ENCODE measurements at places on chromosomes 13 and 19.

- peak; percentile 87 for DNase-seq
These were observed at the start of the genes COL4A1 and COL4A2 for GRCh38 chr13:110306960-110307766. TSS of gene COL4A1 (minus strand) at chr13:110307157. CDS start at chr13:110307027, 130 bp downstream. TSS of gene COL4A2 (plus strand) at chr13:110307284. CDS start at chr13:110307904, 620 bp downstream.

GRCh38 chr19:55112777-55113569, 4.5 kb downstream of the PPP1R12C start:
- DNase-seq: peak; percentile 76

GRCh38 chr19:9075064-9075949, 11.6 kb upstream of the OR1M1 start:
- DNase-seq: peak; percentile 67

DNA sequence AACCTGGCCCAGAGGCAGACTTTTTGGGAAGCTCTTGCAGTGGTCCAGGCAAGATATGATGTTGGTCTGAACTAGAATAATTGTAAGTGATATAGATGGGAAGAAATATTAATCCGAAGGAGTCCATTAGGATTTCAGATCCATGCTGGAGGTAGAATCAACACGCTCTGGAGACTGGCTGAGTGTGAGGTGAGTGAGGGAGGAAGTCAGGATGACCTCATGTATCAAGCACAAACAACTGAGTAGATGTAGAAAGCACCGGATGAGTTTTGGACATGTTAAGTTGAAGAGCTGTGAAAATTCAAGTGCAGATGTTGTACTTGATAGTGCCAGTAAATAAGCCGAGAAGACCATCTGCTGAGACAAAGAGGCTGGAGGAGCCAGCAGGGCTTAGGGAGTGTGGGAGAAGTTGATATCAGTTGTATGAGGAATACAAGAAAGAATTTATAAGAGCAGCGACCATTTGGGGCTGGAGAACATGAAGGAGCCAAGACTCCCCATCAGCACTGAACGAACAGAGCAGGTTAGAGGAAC, 5.3 kb upstream of the CNMD start:
- DNase-seq: no peak

DNA sequence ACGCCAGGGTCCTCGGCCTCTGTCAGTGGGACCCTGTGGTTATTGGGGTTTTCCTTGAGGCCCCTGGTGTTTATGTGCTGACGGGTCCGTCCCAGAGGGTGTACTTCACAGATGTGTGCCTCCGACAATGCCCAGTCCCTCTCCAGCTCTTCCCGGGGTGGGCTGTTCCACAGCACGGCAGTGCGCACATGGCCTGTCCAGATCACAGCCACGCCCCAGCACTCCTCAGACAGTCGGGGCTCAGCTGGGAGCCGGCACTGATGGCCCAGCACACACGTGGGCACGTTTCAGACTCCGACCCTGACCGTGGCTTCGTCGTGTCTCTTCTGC, 16.9 kb upstream of the F7 start:
- no peak for DNase-seq

- no peak for DNase-seq
These were observed 516 bp upstream of the ATP1A3 start for GRCh38 chr19:41994521-41994971.

GRCh38 chr19:3161453-3161852, 17.1 kb upstream of the S1PR4 start:
- DNase-seq: no peak

GRCh38 chr13:52673465-52673864, 20.8 kb downstream of the SUGT1 start:
- DNase-seq: no peak

- no peak for DNase-seq
These were observed 17.0 kb upstream of the ONECUT3 start for GRCh38 chr19:1736280-1736679.

GRCh38 chr13:101955764-101956163, 446.1 kb downstream of the FGF14 start:
- no peak for DNase-seq

GRCh38 chr13:97946951-97947588, 6.4 kb upstream of the IPO5 start:
- no peak for DNase-seq

GRCh38 chr13:40343550-40344269, 322.7 kb downstream of the FOXO1 start:
- no peak for DNase-seq

GRCh38 chr19:34165295-34165738, 7.0 kb upstream of the LSM14A start:
- DNase-seq: no peak

- DNase-seq: no peak
These were observed 148.7 kb upstream of the EDNRB start for GRCh38 chr13:78067290-78067689.

DNA sequence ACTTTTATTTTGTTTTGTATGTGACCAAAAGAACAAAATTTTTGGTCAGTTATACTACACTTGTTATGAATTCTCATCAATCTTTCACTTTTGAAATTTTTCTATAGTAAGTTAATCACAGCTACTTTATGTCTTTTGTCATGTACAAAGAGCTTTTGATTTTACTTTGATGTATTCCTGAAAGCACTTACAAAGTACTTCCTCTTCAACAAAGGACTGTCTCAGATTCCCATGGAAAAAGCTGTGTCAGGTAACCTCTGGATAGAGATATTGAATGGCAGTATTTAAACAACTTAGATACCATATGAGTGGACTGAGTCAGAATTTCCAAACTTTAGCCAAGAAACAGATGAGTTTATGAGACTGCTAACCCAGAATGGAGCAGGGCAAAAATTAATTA, 689.3 kb upstream of the ATXN8OS start:
- peak; percentile 35 for DNase-seq

GRCh38 chr13:85615031-85615430, 184.2 kb downstream of the SLITRK6 start:
- DNase-seq: no peak

DNA sequence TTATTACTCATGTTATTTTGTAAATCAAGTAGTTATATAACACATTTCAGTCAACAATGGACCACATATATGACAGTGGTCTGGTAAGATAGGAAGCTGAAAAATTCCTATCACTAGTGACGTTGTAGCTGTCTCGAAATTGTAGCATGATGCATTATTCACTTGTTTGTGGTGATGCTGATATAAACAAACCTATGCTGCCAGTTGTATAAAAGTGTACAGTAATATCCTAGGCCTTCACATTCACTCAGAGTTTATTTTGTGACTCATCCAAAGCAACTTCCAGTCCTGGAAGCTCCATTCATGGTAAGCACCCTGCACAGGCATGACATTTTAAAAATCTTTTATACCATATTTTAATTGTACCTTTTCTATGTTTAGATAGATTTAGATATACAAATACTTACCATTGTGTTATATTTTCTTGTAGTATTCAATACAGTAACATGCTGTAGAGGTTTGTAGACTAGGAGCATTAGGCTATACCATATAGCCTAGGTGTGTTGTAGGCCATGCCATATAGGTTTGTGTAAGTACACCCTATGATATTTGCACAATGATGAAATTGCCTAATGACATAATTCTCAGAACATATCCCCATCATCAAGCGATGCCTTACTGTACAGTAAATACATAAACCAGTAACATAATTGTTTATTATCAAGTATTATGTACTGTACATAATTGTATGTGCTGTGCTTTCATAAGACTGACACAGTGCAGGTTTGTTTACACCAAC, 49.3 kb downstream of the IFT88 start:
- no peak for DNase-seq

DNA sequence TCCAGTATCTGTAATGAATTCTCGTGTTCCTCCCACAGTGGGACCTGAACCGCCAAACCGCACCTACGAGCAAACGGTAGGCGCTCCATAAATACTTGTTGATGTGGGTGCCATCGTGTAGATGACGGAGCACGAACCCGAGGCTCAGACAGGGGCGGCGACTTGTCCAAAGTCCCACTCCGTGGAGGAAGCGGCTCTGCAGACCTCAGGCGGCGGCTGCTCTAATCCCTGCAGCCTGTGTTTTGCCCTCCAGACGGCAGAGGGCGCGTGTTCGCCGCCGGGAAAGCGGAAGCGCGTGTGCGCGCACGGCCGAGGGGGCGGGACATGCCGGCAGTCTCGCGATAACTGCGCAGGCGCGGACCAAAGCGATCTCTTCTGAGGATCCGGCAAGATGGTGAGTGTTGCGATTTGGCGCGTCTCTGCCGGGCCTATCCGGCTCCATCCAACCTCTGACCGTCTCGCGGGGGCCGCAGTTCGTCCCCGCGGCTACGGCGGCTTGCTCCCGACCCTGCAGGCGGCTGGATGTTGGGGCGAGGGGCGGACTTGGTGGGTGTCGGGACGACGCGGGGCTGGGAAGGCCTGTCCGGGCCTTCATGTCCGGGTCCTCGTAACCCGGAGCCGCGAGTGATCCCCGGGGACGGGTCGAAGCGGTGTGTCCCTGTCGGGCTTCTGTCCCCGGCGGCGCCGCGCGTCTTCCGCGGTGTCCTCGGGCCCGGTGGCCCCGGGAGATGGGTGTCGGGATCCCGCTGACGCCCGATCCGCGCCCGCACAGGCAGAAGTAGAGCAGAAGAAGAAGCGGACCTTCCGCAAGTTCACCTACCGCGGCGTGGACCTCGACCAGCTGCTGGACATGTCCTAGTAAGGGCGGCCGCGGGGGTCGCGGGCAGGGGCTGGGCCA, at the start of gene RPS15:
TSS of gene RPS15 (plus strand) at position 362 of the 898 bp plus-strand sequence. CDS start at position 392, 30 bp downstream.
- peak; percentile 94 for DNase-seq

DNA sequence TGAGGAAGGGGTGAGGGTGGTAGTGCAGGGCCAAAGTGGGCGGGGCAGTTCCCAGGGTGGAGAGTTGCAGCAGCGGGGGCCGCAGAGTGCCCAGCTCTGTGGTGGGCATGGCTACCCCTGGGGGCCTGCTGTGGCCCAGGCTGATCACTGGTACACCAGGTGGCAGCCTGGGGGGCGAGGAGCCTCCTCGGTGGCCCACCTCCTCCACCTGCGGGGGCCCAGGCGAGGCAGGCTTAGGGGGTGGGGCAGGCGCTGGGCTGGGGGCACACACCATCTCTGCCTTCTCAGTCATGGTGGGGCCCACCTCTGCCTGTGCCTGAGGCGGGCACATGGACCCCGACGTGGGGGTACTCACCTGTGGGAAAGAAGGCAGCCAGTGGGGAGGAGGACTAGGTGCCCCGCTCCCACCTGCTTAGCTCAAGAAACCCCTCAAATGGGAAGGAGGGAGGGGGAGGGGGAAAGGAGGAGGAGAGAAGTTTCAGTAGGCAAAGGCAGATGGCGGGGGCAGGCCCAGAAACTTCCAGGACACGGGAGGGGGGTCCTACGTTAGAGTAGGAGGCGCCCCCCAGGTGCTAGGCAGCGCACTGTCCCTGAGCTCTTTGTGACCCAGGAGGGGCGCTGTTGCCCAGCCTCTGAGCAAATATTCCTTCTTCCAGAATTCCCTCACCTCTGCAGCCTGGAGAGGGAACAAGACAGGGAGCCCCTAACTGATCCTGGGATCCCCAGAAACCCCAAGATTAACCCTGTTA, 1.6 kb downstream of the LYL1 start:
- peak; percentile 76 for DNase-seq

- DNase-seq: peak; percentile 64
These were observed 29.3 kb upstream of the TNFAIP8L1 start for GRCh38 chr19:4609878-4610511.

DNA sequence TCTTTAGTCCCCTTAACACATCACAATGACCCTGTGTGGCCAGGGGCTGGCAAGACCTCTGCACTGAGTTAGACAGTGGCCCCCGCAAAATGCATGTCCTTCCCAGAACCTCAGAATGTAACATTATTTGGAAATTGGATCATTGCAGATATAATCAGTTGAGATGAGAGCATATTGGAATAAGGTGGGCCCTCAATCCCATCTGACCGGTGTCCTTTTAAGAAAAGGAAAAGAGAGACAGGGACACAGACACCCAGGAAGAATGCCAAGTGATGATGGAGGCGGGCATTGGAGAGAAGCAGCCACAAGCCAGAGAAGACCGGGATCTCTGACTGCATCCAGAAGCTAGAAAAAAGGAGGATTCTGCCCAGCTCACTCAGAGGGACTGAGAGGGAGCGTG, 1.8 kb downstream of the FAM187B start:
- no peak for DNase-seq

DNA sequence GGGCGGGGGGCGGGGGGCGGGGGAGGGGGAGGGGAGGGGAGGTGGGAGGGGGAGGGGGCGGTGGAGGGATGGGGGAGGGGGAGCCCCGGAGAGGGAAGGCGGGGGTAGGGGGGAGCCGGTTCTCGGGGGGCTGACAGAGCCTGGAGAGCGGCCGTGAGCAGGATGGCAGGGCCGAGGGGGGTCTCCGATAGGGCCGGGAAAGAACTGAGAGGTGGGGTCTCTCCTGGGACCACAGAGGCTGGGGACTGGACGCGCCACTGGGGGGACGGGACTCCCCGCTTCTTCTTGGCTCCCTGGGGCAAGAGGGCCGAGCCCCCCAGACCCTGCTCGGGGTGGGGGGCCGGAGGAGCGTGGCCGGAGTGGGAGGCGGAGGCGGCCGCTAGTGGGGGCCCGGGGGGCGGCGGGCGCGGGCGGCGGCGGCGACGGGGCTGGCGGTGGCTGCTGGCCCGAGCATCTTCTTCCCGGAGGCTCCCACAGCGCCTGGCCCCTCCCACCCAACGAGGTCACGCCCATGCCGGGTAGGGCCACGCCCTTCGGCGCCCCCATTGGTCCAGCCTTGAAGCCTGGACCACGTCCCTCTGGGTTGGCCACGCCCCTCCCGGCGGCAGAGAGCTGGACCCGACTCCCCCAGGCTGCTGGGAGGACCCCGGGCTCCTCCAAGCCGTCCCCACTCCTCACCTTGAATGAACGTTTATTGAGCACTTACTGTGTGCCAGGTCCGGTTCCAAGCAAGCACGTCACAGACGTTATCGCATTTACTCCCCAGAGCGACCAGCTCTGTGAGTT, at the start of gene NOVA2:
TSS of gene NOVA2 (minus strand) at position 313 of the 786 bp plus-strand sequence. CDS start 514 bp downstream, outside the sequence.
- peak; percentile 96 for DNase-seq

GRCh38 chr13:93118081-93118615, 108.5 kb upstream of the GPC6 start:
- DNase-seq: no peak

- no peak for DNase-seq
These were observed 13.1 kb downstream of the NOP53 start for GRCh38 chr19:47758443-47758804.

DNA sequence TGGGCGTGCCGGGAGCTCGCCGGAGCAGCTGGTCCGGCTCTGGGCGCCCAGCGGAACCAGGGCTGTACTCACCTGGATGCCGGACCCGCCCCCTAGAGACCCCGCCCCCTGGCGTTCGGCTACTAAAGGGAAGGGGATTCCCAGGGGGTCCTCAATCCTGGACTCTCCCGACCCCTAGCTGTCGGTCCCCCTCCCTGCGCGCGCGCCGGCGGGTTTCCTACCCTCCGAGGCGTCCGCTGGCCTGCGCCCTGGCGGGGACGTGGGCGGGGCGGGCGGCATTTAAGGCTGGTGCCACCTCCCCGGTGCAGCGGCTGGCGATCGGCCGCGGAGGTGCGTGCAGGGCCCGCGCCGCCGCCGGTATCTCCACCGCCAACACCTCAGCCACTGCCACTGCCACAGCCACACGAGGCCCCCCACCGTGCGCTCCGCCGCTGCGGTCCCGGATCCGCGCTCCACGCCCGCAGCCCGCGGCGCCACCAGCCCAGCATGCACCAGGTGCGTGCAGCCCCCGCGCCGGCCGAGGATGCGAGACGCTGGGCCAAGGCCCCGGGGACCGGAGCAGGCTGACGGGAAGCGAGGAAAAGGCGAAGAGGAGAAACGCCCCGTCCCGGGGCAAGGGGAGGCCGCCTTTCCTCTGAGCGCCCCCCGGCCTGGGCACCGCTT, at the start of gene ATP12A:
TSS of gene ATP12A (plus strand) at position 151 of the 663 bp plus-strand sequence. CDS start at position 487, 336 bp downstream.
- DNase-seq: peak; percentile 92

- no peak for DNase-seq
These were observed 38.5 kb downstream of the SPATA13 start for GRCh38 chr13:24199016-24199415.

- no peak for DNase-seq
These were observed 1034.9 kb downstream of the PCDH9 start for GRCh38 chr13:66195238-66195637.

GRCh38 chr13:27792393-27793218, at the start of gene GSX1:
TSS of gene GSX1 (plus strand) at chr13:27792483. CDS start at chr13:27792691, 208 bp downstream.
- peak; percentile 95 for DNase-seq

GRCh38 chr13:24175847-24176246, 15.3 kb downstream of the SPATA13 start:
- DNase-seq: no peak

Measured in GM23338 (cell line).